ENCODE measurements at places on chromosomes 2 and 18. TPM values are rescaled to one million over a fixed set of nuclear protein-coding genes. Genes with fewer than 3 reads are reported as not detected.

- no peak overlapping the region for H3K27ac ChIP-seq
- no peak for DNase-seq
- no peaks in the 10 kb centered on the region for H3K4me1 ChIP-seq
- no peaks in the 10 kb centered on the region for H3K36me3 ChIP-seq
- no peak overlapping the region for H3K4me3 ChIP-seq
These were observed 218.6 kb downstream of the EXOC6B start for GRCh38 chr2:72607189-72607588.

DNA sequence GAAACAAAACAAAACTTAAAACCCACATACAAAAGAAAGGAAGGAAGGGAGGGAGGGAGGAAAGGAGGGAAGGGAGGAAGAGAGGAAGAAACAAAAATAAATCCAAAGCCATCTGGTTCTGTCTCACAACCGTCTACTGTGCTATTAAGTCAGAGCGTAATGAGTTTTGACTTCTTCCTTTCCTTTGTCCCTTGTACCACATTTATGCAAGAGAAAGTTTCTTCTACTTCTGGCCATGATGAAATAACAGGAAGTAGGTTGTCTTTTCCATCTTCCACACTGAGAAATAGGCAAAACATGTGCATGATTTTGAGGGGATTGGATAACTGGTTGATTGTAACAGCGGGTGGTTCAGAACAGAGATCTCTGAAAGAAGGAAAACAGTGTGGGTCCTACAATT, 121.4 kb downstream of the CTAGE1 start:
- no peak for DNase-seq
- no peaks in the 10 kb centered on the region for H3K36me3 ChIP-seq
- no peak overlapping the region for H3K4me3 ChIP-seq
- no peaks in the 10 kb centered on the region for H3K27me3 ChIP-seq
- no peaks in the 10 kb centered on the region for H3K4me1 ChIP-seq

- no peaks in the 10 kb centered on the region for H3K27me3 ChIP-seq
- DNase-seq = no peak
- peaks cover 8% of the 10 kb centered on the region for H3K4me1 ChIP-seq
These were observed 556 bp downstream of the DNMT3A start for GRCh38 chr2:25341011-25341727.

GRCh38 chr18:627231-627630, 30.2 kb upstream of the TYMS start:
- no peaks in the 10 kb centered on the region for H3K27me3 ChIP-seq
- no peaks in the 10 kb centered on the region for H3K4me1 ChIP-seq
- DNase-seq = no peak
- H3K27ac ChIP-seq = no peak overlapping the region

- H3K4me1 ChIP-seq = no peaks in the 10 kb centered on the region
- DNase-seq = no peak
- H3K27me3 ChIP-seq = no peaks in the 10 kb centered on the region
- H3K36me3 ChIP-seq = no peaks in the 10 kb centered on the region
- H3K4me3 ChIP-seq = no peak overlapping the region
These were observed 369.1 kb downstream of the EIPR1 start for GRCh38 chr2:3008561-3008960.

TBR1 gene
- not detected for total RNA-seq

BMP10 gene
- not detected for total RNA-seq

SERPINB3 gene
- not detected for total RNA-seq

DYNAP gene
- total RNA-seq = not detected

ERFE gene
- total RNA-seq = not detected
